ENCODE measurements at places on chromosomes 11 and 22. TPM values are rescaled to one million over a fixed set of nuclear protein-coding genes. Genes with fewer than 3 reads are reported as not detected.
A peak's percentile ranks its signal among the peaks of the same experiment; 100 is the strongest.

C1QTNF4 gene
- not detected for total RNA-seq

CRYBB3 gene
- total RNA-seq, result 0.35 TPM

DNA sequence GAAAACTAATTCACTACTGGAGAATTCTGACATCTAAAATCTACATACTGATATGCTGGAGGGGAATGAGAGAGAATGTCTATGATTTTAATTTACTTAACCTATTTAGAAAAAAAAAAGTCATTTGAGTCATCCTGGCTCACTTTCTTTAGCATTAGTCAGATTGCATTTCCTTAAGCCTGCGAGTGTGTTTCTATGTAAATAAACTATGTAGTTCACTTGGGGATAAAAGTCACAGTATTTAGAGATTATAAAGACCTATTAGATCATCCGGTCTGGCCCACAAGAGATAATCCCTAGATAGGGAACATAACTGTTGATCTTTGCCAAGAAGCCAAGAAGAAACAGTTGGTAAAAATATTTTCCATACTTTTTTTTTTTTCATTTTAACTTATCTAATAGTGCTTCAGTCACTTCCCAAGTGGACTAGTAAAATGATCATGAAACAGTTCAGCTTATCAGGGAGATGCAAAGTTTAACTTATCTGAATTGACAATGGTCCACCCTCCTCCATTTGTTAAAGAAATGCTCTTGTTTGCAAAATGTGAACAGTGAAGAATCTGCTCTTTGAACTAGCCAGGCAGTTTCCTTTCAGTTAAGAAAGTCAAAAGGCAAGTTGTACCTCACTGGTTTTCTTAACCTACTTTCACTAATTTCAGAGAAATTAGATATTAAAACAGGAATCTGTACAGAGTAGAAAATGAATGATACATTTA lies 21.2 kb upstream of the BLID start:
- DNase-seq, result no peak

SMC1B gene
- total RNA-seq, result 2.1 TPM

DNA sequence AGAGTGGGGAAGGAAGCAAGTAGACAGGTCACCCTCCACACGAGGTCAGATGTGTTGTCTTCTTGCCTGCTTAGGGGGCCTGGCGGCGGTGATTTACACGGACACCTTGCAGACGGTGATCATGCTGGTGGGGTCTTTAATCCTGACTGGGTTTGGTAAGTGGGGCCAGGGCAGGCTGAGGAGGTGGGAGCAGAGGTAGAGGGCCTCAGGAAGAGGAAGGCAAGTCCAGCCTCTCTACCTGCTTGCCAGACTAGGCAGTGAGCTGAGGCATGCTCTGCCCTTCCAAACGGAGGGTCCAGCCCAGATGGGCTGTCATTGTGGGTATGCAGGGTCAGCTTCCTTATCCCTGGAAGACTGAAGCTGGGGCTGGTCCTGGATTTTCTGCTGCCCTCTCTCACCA lies 39.9 kb downstream of the SLC5A1 start:
- no peak for DNase-seq

- DNase-seq, result no peak
Observed at GRCh38 chr11:8219257-8220021, 44.2 kb downstream of the LMO1 start.

RFPL1 gene
- not detected for total RNA-seq

DNA sequence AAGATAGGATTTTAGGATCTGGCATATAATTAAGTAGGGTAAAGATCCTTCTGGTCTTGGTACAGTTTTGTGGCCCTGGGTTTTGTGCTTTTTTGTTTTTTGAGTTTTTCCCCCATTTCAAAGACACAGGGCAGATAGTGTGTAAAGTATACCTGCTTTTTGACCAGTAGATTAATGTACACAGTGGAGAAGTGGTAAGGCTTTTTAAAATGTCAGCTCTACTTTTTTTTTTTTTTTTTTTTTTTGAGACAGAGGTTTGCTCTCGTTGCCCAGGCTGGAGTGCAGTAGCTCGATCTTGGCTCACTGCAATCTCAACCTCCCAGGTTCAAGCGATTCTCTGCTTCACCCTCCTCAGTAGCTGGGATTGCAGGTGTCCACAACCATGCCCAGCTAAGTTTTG lies 4.0 kb downstream of the EP300 start:
- no peak for DNase-seq

GRCh38 chr11:72643547-72643946 lies 30.7 kb downstream of the PDE2A start:
- peak; percentile 7 for DNase-seq

GRCh38 chr11:2108675-2109491 lies 30.3 kb downstream of the IGF2 start:
- DNase-seq, result no peak

GRCh38 chr11:104089481-104089880 lies 53.0 kb downstream of the DDI1 start:
- DNase-seq, result no peak

MS4A7 gene
- not detected for total RNA-seq

Measured in activated naive CD8-positive, alpha-beta T cell treated with anti-CD3 and anti-CD28 coated beads for 36 hours (primary cell).